CD4-positive, alpha-beta memory T cell (primary cell): ENCODE measurements at places on chromosomes 11 and 22.

GRCh38 chr11:44138286-44138685 is 42.8 kb downstream of the EXT2 start:
- no peak for DNase-seq

DNA sequence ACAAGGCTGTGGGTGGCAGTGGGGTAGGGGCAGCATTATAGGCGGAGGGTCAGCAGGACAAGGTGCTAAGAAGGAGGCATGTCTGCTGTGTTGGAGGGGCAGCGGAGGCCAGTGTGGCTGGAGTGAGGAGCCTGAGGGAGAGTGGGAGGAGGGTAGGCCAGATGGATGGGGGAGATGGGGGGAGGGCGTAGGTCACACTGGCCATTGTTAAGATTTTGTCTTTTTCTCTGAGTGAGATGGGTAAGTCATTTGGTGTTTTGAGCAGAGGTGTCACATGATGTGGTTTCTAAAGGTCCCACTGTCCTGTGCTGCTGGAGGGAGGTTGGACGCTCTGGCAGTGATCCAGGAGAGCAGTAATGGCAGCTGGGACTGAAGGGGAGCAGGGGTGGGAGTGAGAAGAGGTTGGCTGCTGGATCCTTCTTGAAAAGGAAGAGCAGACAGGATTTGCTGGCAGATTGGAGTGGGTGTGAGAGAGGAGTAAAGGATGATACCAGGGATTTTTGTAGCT is 9.8 kb downstream of the PPP6R3 start:
- DNase-seq = no peak

DNA sequence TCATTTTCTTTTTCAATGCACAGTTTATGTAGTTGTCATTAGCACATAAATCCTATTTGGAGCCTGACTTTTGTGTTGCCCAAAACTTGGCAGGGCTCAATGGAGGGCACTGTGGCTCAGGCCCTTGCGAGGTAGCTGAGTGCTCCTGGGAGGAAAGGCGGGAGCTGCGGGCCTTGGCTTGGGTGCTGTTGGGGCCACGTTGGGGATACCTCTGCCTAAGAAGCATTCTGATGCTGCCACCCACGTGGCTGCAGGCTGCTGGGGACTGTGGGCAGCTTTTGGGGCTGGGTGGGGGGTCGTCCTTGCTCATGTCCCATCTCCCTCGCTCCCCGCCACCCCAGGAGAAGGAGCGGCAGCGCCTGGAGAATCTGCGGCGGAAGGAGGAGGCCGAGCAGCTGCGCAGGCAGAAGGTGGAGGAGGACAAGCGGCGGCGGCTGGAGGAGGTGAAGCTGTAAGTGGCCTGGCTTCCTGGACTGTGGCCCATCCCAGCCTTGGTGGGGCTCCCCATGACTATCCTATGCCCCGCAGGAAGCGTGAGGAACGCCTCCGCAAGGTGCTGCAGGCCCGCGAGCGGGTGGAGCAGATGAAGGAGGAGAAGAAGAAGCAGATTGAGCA is 20.9 kb downstream of the INCENP start:
- no peak for DNase-seq

- DNase-seq = peak; percentile 49
These were observed 96.4 kb downstream of the KIAA1671 start for GRCh38 chr22:25048659-25049647.

GRCh38 chr11:6856871-6857270 is 6.0 kb upstream of the OR10A2 start:
- no peak for DNase-seq

DNA sequence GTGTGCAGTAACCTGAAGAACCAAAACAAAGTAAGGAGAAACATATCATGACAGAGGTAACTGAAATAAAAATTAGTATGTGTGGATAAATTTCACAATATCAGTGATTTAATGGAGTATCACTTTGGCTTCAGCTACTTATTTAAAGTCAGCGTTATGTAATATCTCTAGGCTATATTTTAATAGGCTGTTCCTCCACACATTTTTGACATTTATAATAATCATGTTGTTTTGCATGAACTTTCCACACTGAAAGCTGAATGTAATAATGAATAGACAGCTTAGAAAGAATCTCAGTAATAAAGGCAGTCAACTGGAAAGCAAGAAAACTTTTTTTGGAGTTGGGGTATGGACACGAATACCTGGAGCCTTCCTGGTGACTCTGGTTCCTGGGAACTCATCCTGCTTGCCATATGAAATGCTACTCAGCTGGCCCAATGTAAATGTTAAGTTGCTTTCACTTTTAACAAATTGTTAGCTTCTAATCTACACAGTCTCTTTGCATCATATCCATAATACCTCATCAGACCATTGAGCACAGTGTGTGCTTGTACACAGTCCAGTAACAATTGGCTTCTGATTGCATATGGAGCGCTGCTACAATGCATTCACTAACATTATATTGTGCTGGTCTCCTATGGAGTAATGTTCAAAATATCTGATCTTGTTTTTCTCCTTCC is 257.7 kb downstream of the SOX6 start:
- DNase-seq = no peak

GRCh38 chr22:21941921-21942320 is 10.7 kb downstream of the PPM1F start:
- no peak for DNase-seq

DNA sequence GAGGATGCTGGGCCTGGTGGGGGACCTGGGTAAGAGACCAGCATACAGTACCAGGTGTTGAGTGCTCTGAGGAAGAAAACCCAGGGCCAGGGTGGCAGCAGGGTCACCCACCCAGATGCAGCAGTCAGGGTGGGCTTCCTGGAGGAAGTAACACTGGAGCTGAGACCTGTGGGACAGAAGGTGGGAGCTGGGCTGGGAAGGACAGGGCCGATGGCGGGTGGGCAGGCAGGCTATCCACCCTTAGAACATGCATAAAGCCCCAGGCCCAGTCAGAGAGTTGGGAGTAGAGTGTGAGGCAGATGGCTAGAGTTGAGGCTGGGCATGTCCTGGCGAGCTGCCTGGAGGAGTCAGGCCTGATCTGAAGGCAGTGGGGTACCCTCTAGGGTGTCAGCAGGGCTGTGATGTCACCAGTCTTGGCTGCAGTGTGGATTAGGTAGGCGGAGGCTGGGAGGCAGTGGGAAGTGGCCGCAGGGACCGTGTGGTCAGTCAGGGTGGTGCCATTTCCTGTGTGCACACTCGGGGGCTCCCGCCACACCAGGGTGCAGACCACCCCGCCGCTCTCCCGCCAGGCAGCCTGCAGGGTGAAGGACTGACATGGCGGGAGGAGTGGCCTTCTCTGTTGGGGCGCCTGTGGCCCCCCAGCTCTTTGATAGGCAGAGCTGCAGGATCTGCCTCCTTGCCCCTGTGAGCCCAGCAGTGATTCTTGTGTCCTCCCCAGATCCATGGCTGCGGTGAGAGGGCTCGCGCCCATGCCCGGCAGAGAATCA is 35.3 kb downstream of the IGHMBP2 start:
- DNase-seq = no peak

DNA sequence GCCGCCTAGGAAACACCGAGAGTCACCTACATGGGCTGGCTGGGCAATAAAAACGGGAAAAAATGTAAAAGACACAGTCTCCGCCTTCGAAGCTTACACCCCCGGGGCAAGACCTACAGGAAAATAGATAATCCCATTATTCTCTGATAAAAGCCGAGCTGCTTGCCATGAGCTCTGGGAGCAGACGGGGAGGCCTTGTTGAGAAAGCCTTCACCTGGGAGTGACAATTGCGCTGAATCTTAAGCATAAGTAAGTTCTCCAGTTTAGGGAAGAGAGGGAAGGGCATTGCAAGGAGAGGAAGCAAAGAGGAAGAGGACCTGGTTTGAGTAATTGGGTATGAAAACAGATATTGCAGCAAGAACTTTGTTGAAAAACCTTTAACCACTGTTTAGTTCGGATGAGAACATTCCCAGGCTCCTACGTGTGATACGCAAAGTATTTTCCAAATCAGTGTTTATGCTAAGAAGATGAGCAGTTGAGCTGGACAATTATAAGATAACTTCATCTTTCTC is 813 bp upstream of the BTBD10 start:
- no peak for DNase-seq

DNA sequence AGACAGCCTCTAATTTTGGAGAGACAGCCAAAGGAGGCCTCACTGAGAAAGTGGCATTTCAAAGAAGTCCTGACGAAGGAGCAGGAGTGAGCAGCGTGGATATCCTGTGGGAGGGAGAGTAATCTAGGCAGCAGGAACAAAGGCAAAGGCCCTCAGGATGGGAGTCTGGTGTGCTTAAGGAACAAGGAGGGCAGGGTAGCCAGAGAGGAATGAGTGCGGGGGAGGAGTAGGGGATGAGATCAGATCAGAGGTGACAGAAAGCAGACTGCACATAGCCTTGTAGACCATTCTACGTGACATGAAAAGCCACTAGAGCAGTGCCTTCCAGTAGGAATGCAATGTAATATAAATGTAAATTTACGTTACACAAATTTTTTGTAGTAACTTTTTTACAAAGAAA is 5.6 kb downstream of the SLC36A4 start:
- no peak for DNase-seq

- no peak for DNase-seq
These were observed 200.2 kb downstream of the BRD1 start for GRCh38 chr22:49627217-49628181.

DNA sequence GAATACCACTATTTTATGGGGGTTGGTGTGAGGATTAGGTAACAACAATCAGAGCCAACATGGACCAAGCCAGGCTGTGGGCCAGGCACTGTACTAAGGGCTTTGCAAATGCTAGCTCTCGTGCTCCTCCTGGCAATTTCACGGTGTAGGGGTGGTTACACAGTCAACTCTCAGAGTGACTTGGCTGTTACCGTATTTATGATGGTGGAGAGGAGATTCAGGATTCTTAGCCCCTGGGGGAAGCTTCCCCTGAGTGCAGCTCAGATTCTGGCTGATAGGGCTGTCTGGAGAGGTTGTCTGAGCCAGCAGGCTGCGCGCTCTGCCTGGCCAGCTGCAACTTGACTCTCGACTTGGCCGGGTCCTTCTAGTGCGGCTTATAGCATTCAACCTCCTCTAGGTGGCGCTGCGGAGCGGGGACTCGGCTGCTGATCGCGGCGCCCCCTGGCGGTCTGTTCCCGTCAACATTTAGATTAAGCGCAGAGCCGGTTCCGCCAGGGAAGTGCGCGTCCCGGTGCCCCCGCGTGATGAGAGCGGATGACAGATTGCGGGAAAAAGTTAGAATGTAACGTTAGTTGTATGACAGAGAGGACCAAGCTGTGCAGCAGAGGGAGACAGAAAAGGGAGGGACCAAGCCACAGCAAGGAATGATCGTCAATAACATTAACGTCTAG is 4.5 kb upstream of the NCF4 start:
- DNase-seq = peak; percentile 86

DNA sequence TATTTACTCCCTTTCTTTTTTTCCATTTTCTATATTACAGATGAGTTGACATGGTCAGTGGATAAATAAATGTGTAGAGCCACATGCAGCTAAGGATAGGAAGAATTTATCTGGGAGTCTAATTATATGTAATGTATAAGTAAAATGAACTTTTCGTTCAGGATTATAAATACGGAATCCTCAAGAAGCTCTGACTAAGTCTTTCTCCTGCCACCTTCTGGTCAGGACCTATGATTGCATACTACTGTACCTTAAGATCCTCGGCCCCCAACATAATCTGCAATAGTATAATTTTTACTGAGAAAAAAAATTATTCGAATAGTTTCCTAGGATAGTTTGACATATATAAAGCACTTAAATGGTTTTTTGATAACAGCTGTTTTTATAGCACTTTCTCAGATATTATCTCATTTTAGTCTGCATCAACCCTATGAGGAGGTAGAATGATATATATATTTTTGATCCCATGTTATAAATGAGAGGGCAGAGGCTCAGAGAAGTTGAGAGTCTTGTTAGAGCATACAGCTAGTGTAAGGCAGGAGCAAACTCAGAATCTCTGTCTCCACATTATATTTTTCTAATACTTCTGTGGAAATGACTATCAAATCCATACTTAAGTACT is 36.1 kb downstream of the CCDC90B start:
- DNase-seq = peak; percentile 35

GRCh38 chr22:49024775-49025440 is 802.8 kb downstream of the BRD1 start:
- DNase-seq = no peak

- DNase-seq = no peak
These were observed 25.2 kb upstream of the CTR9 start for GRCh38 chr11:10725907-10726253.

DNA sequence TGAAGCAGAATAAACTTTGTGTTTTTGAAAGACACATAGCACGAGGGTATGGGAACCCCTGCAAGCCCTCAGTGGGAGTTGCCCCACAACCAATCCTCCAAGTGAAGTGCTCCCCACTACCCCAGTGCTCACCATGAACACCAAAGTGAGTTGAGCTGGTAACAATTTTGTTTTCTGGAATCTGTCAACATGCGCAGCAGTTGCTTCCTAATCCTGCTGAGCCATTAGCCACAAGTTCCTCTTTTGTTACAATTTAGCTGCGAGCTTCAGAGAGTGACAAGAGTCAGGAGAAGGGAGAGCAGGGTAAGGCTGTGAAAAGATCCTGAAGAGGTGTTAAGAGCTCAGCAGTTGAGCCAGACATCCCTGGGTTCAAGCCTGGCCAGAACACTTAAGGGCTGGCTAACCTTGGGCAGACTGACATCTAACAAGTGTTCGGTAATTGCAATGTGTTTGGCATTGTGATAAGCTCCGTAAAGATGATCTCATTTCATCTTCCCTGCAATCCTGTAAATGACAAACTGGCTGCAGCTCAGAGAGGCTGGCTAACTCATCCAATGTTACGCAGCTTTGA is 24.1 kb upstream of the ASPHD2 start:
- DNase-seq = no peak

- no peak for DNase-seq
These were observed 22.2 kb upstream of the RFPL3 start for GRCh38 chr22:32335471-32335870.

GRCh38 chr11:19607656-19608360 is 104.8 kb upstream of the NAV2 start:
- DNase-seq = no peak

GRCh38 chr22:43823911-43824665 is 12.0 kb upstream of the EFCAB6 start:
- no peak for DNase-seq

DNA sequence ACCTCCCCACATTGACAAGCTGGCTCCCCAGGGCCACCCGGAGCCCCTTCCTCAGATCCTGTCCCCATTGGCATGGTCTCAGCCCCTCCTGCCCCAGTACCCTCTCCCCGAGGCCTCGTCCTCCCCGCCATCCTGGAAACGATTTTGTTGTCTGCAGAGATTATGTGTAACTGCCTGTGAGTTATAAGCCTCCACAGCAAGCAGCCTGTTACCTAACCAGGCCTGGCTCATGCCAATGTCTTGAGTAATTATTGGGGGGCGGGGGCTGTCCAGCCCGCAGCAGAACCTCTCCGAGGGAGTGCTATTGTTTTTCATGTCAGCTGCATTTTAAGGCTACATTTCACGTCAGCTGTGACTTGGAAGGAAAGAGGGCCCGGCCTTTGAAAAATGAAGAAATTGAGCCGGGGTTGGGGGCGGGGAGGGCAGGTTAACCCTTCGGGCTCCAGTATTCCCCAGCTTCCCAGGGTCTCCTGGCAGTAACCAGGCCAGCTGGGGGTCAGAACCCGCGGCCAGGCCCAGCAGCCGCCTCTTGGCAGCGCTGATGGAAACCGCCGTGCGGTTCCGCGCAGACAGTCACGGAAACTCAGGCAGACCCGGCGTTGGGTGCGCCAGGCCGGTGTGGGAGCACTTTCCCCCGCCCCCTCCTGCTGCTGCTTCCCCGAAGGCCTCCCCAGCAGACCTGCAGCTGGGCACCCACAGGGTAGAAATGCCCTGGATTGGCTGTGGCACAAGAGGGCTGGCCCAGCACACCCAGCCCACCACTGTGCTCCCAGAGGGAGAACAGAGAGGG is 59.5 kb downstream of the CDKN1C start:
- DNase-seq = no peak
